ENCODE measurements at places on chromosomes 7 and 10.

- no peak for DNase-seq
These were observed 527.7 kb downstream of the GALNT17 start for GRCh38 chr7:71659622-71660021.

GRCh38 chr7:30226614-30227268, 57.7 kb upstream of the ZNRF2 start:
- DNase-seq, result no peak

GRCh38 chr7:16697507-16698199, 51.7 kb downstream of the BZW2 start:
- no peak for DNase-seq

DNA sequence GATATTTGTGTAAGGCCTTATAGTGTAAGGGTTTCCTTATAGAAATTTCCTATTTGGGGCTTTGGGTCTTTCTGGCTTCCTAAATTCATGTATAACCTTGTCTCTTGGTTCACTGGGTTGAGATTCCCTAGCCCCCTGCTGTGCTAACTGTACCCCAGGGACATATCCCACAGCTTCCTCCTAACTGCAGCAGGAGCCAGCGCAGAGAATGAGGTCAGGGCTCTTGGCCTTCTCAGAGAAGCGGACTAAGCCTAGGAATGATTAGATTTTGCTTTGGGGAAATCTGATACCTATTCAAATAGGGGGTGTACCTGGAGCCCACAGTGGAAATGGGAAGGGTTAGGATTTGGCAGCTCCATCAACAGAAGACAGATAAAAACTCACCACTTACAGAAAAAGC, 138.1 kb upstream of the EFCAB10 start:
- no peak for DNase-seq

DNA sequence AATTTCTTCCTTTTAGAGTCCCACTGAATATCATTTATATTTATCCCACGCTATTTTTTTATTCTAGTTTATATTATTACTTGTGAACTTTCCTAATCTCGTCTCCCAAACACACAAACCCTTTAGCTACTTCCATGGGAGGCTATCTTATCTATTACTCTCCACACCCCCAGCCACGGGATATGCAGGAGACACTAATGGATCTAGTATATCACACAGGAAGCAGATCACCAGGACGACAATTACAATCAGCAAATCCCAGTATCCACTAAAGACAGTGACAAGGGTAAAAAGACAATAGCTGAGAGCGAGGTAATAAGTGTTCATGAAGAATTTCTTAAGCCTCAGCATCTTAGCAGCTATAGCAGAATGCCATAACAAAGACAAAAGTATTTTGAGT, 3.8 kb upstream of the AKR1E2 start:
- no peak for DNase-seq
